ENCODE measurements at places on chromosomes 4 and X.

DNA sequence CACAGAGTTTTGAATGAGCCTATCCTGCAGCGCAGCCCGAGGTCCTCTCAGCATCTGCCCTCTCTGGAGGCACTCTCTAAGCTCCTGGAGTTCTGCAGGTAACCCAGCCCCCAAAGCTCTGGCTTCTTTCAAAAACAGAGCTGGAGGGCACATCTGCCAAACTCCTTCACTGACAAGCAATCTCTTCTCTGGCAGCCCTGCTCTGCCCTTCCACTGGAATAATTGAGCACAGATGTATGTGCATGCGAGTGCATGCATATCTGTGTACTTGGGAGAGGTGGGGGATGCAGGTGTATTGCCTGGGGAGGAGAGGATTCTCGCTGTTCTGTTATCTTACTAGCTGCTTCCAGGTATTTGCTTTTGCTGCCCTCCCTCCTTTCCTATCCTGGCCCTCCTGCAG, 22.2 kb upstream of the PLP1 start:
- no peak for DNase-seq

DNA sequence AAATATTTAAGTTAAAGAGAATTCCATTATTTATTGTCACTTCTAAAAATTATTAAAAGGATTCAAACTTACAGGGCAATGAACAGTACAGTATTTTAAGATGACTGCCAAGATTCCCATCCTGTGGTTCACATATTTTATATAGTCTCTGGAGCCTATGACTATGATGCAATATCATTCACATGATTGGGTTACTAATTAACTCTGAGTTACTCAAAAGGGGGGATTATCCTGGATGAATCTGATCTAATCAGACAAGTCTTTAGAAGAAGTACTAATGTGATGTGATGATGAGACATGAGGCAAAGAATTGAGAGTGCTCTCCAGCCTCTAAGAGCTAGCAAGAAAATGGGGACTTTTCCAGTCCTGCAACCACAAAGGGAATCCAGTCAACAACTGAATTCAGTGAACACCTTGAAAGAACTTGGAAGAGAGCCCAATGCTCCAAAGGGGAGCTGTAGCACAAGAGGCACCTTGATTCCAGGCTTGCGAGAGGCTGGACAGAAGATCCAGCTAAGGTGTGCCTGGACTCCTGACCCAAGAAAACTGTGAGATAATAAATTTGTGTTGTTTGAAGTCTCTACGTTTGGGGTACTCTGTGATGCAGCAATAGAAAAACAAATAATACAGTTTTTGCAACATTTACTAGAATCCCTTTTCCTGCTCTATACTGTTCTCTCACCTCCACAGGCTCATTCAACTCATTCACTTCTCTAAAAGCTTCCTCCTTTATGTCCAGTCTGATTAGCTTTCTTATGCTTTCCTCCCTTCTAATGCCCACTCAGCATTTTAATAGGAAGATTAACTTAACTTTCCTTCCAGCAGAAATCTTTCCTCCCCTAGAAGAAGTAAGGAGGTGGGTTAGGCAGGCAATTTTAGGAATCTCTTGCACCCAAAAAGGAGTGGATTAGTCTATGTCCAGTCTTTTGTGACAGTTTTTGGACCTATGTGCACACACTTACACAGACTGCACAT, 133.8 kb upstream of the LCORL start:
- no peak for DNase-seq

- DNase-seq = no peak
Measured at GRCh38 chrX:10414862-10415261, 205.5 kb downstream of the MID1 start.

DNA sequence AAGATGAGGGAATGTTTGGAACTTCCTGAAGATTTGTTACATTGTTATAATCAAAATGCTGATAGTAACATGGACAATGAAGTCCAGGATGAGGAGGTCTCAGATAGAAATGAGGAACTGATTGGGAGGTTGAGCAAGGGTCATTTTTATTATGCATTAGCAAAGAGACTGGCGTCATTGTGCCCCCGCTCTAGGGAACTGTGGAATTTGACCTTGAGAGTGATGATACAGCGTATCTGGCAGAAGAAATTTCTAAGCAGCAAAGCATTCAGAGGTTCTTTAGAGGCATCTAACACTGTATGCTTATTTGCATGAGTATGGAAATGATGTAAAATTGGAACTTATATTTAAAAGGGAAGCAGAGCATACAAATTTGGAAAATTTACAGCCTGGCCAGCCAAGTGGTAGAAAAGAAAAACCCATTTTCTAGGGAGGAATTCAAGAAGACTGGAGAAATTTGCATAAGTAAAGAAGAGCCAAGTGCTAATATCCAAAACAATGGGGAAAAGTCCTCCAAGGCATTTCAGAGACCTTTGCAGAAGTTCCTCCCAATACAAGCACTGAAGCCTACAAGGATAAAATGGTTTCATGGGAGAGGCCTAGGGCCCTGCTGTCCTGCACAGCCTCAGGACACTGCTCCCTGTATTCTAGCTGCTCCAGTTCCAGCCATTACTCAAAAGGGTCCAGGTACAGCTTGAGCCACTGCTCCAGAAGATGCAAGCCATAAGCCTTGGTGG, 483.0 kb upstream of the NDST4 start:
- DNase-seq = no peak

GRCh38 chr4:148874331-148874730, 432.1 kb upstream of the NR3C2 start:
- no peak for DNase-seq

- no peak for DNase-seq
Measured at GRCh38 chr4:12911750-12912358, 572.3 kb downstream of the RAB28 start.

DNA sequence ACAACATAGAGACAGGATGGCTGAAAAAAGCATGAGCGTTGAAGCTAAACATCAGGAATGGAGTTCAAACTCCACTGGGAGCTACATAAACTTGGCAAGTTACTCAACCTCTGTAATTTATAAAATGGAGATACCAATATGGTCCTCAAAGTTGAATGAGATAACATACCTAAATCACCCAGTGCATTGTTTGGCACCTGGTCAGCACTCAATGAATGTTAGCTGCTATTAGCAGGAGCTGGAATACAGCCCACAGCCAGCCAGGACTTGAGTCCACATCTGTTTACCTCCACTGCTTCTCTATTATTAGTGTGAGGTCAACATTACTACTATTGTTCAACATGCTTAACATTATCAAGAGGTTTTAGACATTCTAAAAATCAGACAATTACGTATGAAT, 97.9 kb downstream of the NR3C2 start:
- DNase-seq = no peak

- DNase-seq = no peak
Measured at GRCh38 chr4:122015203-122015602, 63.3 kb upstream of the TRPC3 start.

- no peak for DNase-seq
Measured at GRCh38 chr4:113290666-113291065, 241.2 kb downstream of the ANK2 start.

DNA sequence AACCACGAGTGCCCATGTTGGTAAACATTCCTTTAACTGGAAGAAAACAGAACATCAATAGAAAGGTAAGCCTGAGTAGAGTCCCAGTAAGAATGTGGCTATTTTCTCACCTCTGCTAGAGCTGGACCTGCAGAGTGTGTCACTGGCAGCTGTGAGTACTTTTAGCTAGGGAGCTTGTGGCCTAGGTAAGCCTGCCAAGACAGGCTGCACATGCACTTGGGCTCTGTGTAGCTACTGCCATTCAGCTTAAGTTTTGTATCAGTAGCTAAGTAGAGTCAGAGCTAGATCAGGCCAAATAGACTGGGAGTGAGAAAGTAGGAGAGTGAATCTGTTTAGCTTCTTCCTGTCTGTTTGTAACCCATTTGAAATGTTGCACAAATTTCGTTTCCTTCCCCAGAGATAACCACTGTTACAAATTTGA, 35.3 kb downstream of the RBPJ start:
- no peak for DNase-seq

- DNase-seq = no peak
Measured at GRCh38 chr4:680928-681645, 6.7 kb downstream of the MYL5 start.

DNA sequence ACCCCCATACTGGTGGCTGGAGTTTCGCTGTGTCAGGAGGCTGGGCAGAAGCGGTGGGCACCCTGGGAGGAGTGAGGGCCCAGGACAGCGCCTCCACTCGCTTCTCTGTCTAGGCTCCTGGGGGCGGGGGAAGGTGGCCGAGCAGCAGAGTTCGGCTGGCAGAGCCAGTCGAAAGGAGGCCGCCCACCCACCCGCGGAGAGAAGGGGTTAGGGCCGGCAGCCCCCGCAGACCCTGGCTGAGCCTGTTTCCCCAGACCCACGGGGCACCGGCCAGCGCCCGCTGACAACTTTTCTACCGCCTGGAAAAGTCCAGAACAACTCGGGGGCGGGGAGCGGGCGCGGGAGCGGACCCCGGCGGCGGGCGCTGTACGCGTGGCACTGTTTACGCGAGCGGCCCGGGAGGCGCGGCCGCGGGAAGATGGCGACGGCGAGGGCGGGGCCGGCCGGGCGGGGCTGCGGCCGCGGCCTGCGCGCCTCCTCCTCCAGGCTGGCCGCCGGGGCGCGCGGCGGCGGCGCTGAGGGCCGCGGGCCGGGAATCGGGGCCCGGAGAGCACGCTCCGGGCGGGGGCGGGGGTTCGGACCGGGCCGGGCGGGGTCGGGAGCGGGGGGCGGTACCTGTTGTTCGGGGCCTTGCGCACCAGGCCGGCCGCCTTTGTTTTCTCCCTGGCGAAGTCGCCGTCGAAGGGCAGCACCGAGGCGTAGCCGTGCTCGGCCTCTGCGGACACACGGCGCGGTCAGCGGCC, 628 bp downstream of the MXD4 start:
- DNase-seq = peak; percentile 42

GRCh38 chrX:17053502-17053901, 107.0 kb downstream of the REPS2 start:
- no peak for DNase-seq

GRCh38 chr4:154039435-154040343, 250.8 kb upstream of the SFRP2 start:
- DNase-seq = no peak

DNA sequence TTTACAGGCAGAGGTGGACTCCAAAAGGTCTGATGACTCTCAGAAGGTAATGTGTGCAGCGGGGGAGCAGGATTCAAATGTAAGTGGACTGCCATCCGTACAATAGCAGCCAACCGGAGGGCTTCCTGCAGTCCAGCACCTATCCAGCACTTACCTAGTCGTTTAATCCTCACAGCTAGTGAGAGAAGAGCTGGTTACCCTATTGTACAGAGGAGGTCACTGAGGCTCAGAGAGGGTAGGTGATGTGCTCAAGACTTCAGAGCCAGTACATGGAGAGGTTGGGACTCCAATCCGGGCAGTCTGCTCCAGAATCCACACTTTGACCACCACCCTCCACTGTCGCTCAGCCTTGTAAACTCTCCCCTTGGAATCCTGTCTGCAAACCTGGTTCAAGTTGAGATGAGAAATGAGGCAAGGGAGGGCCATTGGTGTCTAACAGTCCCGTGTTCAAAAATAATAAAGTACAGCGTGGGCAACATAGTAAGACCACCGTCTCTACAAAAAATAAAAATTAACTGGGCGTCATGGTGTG, 22.5 kb upstream of the JAKMIP1 start:
- no peak for DNase-seq

- no peak for DNase-seq
Measured at GRCh38 chrX:72031634-72032033, 100.1 kb downstream of the RTL5 start.

GRCh38 chrX:151825925-151826485, 86.7 kb upstream of the MAGEA4 start:
- DNase-seq = no peak

- no peak for DNase-seq
Measured at GRCh38 chr4:41132055-41132683, 82.2 kb downstream of the APBB2 start.

GRCh38 chrX:131330735-131331134, 41.6 kb upstream of the IGSF1 start:
- DNase-seq = no peak

GRCh38 chrX:148823986-148824385, 323.6 kb downstream of the AFF2 start:
- DNase-seq = no peak
